ENCODE measurements at places on chromosomes 1 and 21. TPM values are rescaled to one million over a fixed set of nuclear protein-coding genes. Genes with fewer than 3 reads are reported as not detected.

DNA sequence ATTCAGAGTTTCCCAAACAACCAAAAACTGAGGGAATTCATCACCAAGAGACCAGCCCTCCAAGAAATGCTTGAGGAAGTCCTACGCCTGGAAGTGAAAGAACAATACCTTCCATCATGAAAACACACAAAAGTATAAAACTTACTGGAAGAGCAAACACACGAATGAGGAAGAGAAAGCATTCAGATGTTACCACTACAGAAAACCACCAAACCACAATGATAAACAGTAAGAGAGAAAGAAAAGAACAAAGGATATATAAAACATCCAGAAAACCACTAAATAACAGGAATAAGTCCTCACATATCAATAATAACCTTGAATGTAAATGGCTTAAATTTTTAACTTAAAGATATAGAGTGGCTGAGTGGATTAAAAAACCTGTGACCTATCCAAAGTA, 58.5 kb upstream of the BCL10 start:
- no peak for DNase-seq

- peak; percentile 71 for DNase-seq
Measured at GRCh38 chr1:22831729-22832413, 121.2 kb downstream of the EPHB2 start.

The ATP6V1G3 gene
- total RNA-seq = not detected

DNA sequence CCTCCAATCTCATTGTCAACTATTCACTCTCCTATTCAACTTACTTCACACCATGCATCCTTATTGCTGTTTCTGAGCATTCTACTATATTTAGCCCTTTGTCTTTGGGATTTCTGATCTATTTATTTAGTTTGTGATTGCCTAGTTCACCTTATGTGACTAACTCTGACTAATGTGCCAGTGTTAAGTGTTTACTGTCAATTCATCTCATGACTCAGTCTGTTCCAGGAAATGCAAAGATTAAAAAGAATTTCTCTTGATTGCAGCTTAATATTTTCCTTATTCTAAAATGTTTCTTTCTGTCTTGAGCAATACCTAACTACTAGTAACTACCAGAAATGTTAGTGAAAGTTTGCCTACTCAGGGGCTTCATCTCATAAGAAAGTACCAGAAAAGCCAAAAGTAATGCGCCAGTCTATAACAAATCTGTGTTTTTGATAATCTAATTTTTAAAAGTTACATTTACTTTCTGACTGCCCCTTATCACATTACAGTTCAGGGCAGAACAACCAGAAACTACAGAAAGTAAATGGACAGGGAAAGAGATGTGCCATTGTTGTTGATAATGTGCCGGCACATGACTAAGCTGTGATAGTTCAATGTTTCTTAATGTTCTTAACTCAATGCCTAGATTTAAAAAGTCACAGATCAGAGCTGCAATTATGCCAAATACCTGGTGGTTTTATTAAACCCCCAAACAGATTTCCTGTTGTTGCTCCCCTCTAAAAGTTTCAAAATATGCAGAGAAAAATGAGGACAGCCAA, 556.5 kb downstream of the PTBP2 start:
- no peak for DNase-seq

DNA sequence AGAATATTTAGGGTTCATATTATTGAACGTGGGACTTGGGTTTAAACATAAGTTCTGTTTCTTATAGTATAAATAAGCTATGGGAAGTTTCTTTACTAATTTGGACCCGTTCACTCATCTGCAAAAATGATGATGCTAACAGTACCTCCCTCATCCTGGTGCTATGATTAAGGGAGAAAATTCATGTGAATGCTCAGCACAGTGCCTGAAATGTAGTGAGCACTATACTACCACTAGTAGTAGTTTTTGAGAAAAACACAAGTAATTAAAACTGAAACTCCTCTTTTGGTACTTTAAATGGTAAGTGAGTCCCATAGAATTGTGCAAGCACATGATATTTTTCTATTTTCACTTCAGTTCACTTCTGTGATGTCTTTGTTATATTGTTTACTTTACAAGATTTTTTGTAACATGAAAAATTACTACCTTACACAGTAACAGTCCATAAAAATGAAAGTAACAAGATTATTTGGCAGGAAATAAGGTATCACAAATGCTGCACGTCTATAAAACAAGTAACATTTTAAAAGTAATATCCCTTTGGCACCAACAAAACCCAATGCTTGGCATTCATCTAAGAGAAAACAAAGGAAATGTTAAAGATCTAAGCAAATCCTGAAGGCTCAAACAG, 11.3 kb upstream of the PTPRC start:
- DNase-seq = no peak

GRCh38 chr21:45854690-45855247, 126.8 kb upstream of the COL6A1 start:
- no peak for DNase-seq

The TSHB gene
- not detected for total RNA-seq

The THEM5 gene
- total RNA-seq = not detected

DNA sequence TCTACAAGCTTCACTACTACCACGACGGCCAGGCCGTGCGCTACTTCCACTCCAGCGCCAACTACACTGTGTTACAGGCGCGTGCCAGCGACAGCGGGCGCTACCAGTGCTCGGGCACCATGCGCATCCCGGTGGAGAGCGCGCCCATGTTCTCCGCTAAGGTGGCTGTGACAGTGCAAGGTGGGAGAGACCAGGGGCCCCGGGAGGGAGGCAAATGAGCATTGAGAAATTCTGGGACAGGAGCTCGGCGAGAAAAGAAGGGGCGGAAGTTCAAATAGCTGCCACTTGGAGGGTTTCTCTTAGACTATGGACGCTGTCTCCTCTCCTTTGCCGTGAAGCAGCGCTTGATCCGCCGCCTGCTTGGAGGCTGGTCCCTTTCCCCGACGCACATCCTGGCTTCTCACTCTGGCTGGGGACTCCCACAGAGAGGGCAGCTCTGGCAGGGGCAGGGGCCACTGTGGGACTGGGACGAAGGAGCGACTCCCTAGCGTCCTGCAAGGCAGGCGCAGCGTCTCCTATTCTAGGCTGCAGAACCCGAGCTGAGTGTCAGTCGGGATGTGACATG, 4.6 kb downstream of the FCRLB start:
- peak; percentile 42 for DNase-seq

- no peak for DNase-seq
Measured at GRCh38 chr21:42669041-42669440, 15.6 kb downstream of the PDE9A start.

GRCh38 chr1:214453109-214453722, 98.2 kb downstream of the PTPN14 start:
- peak; percentile 87 for DNase-seq

- no peak for DNase-seq
Measured at GRCh38 chr1:86114816-86115400, 41.7 kb downstream of the COL24A1 start.

DNA sequence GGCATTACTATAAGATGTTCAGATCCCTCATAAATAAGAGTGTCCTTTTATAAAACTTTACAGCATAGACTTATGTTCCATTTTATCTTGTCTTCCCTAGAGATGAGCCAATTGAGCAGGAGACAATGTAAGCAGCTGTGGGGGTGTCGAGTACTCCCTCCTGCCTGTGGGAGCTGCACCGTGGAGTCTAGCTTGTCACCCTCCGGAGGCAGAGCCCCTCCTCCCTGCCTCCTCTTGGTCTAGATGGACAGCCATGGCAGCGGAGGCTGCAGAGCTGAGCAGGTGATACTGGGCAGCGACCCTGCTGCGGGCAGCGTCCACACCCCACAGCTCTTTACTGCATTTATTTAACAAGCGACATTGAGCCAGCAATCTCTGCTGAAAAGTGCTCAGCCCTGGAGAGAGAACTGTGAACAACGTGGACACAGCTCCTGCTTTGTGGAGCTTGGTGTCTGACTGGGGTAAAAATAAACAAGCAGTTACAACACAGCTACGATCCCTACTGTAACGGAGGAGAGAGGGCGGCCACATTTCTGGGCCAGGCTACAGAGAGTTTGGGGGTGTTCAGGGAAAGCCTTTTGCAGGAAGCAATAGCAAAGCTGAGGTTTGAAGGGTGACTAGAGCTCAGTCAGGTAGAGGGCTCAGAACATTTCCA, 12.8 kb upstream of the KIF21B start:
- DNase-seq = no peak

DNA sequence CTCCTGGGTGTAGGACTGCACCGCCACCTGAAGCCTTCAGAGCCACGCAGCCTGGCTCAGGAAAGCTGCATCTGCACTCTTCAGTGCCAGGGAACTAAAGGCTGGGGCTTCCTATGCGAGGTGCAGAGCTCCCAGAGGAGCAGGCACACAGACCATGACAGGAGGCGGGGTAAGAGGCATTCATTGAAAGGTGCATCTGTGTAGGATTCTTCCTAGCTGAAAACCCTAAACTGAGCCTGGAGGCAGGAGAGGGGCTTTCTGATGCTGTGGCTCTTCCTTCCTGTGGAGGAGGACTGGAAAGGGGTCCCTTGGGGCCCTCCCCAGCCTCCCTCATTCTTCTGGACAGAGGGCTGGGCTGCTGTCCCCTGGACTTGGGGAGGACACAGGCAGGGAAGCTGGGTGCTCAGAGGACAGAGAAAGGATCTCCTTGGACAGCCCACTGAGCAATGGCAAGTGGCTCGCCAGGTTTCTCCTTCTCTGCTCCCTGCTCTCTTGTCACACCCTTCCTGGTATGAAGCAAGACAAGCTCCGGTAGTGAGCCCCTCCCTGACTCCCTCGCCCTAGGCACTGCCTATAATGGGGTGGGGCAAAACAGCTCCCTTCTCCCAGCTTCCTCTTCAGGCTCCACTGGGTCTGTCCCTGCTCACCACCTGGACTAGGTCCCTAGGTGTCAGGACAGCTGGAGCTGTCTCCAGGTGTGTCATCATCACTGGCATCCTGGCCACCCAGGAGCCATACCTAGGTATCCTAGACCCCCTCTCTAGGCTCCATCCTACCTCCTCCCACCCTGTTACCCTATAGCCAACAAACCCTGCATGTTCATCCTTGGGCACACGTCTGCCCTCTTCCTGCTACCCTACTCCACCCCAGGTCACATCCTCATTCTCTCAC, 20.0 kb downstream of the S100A6 start:
- no peak for DNase-seq

DNA sequence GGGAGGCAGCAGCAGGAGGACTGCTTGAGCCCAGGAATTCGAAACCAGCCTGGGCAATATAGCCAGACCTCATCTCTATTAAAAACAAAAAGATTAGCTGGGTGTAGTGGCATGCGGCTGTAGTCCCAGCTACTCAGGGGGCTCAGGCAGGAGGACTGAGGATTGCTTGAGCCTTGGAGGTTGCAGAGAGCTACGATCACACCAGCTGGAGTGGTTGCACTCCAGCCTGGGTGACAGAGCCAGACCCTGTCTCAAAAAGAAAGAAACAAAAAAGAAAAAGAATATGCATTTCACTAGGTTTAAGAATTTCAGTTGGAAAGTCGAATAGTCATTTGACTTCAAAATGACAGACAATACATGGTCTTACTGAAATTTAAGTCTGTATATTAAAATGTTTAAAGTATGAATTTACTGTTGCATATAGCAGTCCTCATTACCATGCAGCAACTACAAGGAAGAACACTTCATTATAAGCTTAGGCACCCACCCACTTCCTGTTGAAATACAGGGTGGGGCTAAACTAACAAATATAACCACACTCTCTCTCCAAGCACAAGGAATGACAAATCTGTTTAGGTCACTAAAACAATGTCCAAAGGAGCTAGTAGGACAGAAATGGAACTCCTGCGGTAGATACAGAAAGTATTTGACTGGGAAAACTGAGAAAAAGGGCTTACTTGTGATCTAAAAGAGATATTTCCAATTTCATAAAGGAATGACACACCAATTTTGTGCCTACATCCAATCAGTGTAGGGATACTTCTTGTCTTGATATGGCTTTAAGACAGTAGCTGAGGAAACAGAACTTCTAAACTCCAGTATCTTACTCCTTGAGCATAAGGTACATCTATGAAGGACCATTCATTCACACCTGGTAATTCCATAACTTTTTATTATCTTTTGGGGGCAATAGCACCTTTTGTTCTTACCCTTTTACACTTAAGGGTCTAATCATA, 44.1 kb downstream of the GPR3 start:
- peak; percentile 79 for DNase-seq

- peak; percentile 94 for DNase-seq
Measured at GRCh38 chr1:47656719-47657685, 219.2 kb downstream of the FOXD2 start.

The FMOD gene
- 3.7 TPM for total RNA-seq

The CTNNBIP1 gene
- total RNA-seq = 23.4 TPM

DNA sequence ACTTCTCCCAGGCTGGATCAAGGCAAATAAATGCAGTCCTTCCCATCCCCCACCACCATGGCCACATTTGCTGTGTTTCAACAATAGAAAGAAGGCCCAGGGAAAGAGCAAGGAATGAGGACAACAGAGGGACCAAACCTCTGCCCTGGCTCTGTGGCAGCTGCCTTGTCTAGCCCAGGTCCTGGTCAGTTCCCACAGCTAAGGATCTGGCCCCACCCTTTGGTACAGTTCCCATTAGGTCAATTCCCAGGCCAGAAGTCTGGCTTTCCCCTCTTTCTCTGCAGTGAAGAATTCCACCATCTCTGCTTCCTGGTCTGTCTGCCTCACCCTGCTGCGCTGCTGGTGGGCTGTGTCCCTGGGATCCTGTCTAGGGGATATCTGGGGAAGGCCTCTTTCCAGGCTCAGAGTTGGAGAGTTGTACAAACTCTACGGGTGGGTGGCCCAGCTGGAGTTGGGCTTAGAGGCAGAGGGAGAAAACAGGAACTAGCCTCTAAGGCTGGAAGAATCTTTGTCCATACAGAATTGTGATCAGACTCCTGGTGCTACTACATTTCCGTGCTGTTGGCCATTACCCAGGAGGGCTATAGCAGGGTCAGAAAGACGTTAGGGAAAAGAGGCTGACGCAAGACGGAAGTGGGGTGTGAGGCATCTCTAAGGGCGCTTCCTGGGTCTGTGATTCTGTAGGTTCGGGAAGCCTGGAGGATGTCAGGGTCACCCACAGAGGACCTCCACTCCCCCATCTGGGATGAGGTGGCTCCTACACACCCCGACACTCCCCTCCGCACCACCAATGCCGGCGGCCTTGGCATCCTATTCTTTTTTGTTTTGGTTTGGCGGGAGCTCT, 953 bp upstream of the NDUFS2 start:
- peak; percentile 54 for DNase-seq

The CA14 gene
- not detected for total RNA-seq

GRCh38 chr1:17648457-17649145, 106.5 kb upstream of the ACTL8 start:
- DNase-seq = peak; percentile 43

- DNase-seq = peak; percentile 88
Measured at GRCh38 chr1:201602413-201603265, 63.7 kb downstream of the NAV1 start.

Data from lung microvascular endothelial cell (primary cell).